ENCODE measurements at places on chromosomes 7 and 10. TPM values are rescaled to one million over a fixed set of nuclear protein-coding genes. Genes with fewer than 3 reads are reported as not detected.

GRCh38 chr7:22542254-22542653, 42.3 kb upstream of the STEAP1B start:
- no peaks in the 10 kb centered on the region for H3K36me3 ChIP-seq
- H3K27me3 ChIP-seq: peaks cover 2% of the 10 kb centered on the region
- no peak for DNase-seq
- H3K27ac ChIP-seq: no peak overlapping the region
- no peak overlapping the region for H3K4me3 ChIP-seq

Gene SYT15B
- 15.9 TPM for total RNA-seq

Gene CPXM2
- 169 TPM for total RNA-seq

- peak; percentile 77 for DNase-seq
- peaks cover 2% of the 10 kb centered on the region for H3K4me1 ChIP-seq
Observed at GRCh38 chr7:34096198-34096651, 190.9 kb downstream of the BMPER start.

Gene MPP7
- 38.0 TPM for total RNA-seq

DNA sequence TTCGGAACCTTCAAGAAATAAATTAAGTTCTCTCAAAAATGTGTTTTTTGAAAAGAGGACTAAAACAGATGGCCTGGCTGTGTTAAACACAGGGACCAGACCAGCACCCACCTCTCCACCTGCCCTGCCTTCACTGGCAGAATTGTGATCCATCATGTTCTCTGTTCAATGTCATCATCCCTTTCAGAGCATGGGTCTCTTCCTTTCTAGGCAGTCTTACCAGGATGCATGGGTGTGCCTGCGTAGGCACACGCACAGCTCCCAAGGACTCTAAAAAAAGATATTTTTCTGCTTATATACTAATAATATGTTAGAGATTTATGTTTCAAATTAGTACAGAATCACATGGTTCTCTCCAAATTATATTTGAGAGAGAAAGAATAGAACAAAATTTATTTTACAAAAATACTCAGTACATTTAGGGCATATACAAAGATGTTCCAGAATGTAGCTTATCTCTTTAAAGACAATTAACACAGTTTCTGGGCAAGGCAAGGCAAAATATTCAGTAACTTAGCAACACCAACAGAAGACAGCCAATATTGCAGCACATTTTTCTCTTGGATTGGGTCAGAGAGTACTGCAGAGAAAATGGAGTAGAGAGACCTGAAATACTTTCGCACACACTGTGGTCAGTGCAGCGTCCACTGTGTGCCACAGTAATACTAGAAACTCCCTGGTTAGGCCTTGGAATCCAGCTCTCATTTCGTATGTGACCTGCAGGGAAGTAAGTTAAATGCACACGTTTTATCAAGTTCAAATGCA, 52.8 kb downstream of the EGFR start:
- no peaks in the 10 kb centered on the region for H3K27me3 ChIP-seq
- H3K4me3 ChIP-seq: no peak overlapping the region
- peaks cover 7% of the 10 kb centered on the region for H3K4me1 ChIP-seq
- DNase-seq: no peak
- peak overlapping the region; percentile 55 for H3K27ac ChIP-seq

GRCh38 chr7:77538281-77539212, 1.5 kb downstream of the PTPN12 start:
- H3K4me1 ChIP-seq: peaks cover 2% of the 10 kb centered on the region
- H3K27me3 ChIP-seq: no peaks in the 10 kb centered on the region
- peak overlapping the region; percentile 47 for H3K27ac ChIP-seq
- H3K36me3 ChIP-seq: no peaks in the 10 kb centered on the region
- H3K4me3 ChIP-seq: peak overlapping the region; percentile 98
- peak; percentile 90 for DNase-seq

Gene GHRHR
- total RNA-seq: 1.3 TPM

Data from aorta (tissue), 5 donors.